ENCODE measurements at places on chromosomes 1 and 21. TPM values are rescaled to one million over a fixed set of nuclear protein-coding genes. Genes with fewer than 3 reads are reported as not detected.

C1QC gene
- not detected for total RNA-seq

LDLRAD1 gene
- not detected for total RNA-seq

DTL gene
- 9.8 TPM for total RNA-seq

SLC30A2 gene
- 2.2 TPM for total RNA-seq

TRIM67 gene
- total RNA-seq: not detected

All from placental epithelial cell (primary cell).